H1 (cell line): ENCODE measurements at places on chromosomes 3 and 15.

- DNase-seq, result peak; percentile 89
Measured at GRCh38 chr3:197926418-197926817, 23.6 kb upstream of the RPL35A start.

GRCh38 chr3:111867889-111868426, 8.9 kb downstream of the PHLDB2 start:
- no peak for DNase-seq

GRCh38 chr15:82298032-82298431, 35.4 kb downstream of the SAXO2 start:
- DNase-seq, result no peak

DNA sequence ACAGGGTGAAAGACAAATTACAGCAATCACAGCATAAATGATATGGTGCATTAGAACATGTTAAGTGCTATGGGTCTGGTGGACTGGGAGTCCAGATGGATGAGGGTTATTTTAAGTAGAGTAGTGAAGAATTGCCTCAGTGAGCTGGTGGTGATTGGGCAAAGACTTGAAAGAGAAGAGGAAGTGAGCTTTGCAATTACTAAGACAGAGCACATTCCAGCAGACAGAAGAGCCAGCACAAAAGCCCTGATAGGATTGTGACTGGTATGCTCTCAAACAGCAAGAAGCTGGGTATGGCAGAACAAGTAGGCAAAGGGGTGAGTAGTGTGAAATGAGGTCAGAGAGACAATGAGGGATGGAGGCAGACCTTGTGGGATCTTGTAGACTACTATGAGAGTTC, 2.1 kb upstream of the ACKR4 start:
- no peak for DNase-seq

GRCh38 chr15:65577129-65577996, 33.6 kb downstream of the INTS14 start:
- DNase-seq, result no peak

DNA sequence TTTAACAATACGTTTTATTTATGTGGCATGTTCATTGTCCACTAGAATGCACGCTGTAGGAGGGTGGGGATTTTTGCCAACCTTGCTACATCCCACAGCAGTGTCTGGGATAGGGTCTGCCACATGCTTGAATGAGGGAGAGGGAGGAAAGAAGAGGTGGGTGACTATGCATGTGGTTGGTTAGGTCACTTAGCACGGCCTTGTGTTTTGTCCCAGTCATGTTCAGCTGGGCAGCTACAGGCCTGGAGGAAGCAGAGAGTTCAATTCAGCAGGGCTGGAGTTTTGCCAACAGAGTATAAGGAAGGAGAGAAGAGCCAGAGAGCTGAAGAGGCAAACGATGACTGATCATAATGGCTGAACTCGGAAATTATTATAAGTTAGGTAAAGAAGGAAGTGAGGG, 268.4 kb upstream of the NSMCE3 start:
- no peak for DNase-seq

- no peak for DNase-seq
Measured at GRCh38 chr3:138451595-138452162, 17.3 kb downstream of the ESYT3 start.

- DNase-seq, result no peak
Measured at GRCh38 chr3:171729452-171730334, 80.6 kb downstream of the PLD1 start.

- DNase-seq, result no peak
Measured at GRCh38 chr15:66046751-66047150, 177.5 kb downstream of the RAB11A start.

- DNase-seq, result no peak
Measured at GRCh38 chr3:54355800-54356199, 233.4 kb downstream of the CACNA2D3 start.

DNA sequence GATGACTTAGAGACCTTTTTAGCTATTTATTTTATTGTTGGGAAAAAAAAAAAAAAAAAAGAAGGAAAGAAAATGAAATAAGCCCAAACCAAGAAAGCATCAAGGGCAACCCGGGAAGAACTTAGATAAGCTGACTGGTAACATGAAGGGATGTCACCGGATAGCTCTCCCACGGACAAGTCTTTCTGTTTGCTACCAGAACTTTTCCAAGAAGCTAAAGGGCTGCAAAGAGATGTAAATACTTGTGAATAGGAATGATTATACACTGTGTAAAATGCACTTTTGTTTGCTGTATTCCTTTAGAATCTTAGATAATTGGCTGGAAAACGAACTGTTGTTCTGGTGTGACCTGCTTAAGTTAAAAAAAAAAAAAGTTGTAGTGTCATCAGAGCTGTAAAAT, 2.8 kb downstream of the FOXB1 start:
- no peak for DNase-seq

DNA sequence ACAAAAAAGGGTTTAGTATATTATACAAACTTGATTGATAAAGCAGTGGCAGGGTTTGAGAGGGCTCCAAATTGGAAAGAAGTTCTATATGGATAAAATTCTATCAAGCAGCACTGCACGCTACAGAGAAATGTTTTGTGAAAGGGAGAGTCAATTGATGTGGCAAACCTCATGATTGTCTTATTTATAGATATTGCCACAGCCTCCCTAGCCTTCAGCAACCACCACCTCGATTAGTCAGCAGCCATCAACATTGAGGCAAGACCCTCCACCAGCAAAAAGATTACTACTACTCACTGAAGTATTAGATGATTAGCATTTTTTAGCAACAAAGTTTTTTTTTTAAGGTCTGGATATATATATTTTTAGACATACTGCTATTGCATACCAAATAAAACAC, 296.7 kb downstream of the CHST2 start:
- DNase-seq, result no peak

GRCh38 chr3:189698811-189699210, 67.6 kb downstream of the TP63 start:
- DNase-seq, result no peak
